ENCODE measurements at places on chromosomes 7 and 10.
A peak's percentile ranks its signal among the peaks of the same experiment; 100 is the strongest.

DNA sequence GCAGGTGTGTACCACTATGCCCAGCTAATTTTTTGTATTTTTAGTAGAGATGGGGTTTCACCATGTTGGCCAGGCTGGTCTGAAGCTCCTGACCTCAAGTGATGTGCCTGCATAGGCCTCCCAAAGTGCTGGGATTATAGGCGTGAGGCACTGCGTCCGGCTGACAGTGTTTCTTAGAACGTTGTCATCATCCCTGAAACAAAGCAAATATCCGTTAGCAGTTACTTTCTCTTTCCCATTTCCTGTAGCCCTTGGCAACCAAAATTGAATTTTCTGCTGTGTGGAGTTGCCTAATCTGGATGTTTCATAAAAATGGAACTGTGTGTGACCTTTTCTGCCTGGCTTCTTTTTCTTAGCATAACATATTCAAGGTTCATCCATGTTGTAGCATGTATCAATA lies 22.4 kb downstream of the ZNF33A start:
- DNase-seq, result no peak

- no peak for DNase-seq
These were observed 80.8 kb downstream of the UPF2 start for GRCh38 chr10:11961771-11962170.

DNA sequence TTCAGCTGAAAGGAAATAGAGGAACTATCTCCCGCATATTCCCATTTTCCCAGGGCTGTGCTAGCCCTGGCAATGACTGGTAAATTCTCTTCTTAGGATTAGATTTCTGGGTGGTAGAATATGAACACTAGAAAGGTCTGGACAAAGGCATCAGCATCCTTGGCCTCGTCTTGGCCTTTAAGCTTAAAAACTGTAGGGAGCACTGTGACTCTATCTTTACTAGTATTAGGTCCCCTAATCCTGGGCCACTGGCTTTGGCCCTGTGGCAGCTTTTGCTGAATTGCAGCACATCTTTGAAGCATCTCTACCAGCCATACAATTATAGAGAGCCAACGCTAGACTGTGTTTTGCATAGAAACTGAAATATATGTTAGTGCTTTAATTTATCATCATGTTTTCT lies 41.5 kb upstream of the EBLN1 start:
- no peak for DNase-seq

GRCh38 chr10:22713853-22714478 lies 412 bp downstream of the PIP4K2A start:
- peak; percentile 60 for DNase-seq

DNA sequence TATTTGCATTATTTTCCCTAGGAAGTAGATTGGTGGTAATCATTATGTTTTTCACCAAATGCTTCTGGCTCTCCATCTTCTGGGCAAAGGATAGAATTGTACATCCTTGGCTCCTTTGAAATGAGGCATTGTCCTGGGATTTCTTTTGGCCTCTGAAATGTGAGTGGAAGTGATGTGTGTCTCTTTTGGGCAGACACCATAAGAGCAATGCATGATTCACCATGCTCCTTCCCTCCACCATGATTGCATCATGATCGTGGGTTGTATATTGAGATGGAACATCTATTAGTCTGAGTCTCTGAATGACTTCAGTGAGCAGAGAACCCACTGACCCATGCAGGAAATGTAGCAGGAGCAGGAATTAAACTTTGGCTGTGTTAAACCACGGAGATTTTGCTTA lies 49.2 kb downstream of the ADRA2A start:
- no peak for DNase-seq

DNA sequence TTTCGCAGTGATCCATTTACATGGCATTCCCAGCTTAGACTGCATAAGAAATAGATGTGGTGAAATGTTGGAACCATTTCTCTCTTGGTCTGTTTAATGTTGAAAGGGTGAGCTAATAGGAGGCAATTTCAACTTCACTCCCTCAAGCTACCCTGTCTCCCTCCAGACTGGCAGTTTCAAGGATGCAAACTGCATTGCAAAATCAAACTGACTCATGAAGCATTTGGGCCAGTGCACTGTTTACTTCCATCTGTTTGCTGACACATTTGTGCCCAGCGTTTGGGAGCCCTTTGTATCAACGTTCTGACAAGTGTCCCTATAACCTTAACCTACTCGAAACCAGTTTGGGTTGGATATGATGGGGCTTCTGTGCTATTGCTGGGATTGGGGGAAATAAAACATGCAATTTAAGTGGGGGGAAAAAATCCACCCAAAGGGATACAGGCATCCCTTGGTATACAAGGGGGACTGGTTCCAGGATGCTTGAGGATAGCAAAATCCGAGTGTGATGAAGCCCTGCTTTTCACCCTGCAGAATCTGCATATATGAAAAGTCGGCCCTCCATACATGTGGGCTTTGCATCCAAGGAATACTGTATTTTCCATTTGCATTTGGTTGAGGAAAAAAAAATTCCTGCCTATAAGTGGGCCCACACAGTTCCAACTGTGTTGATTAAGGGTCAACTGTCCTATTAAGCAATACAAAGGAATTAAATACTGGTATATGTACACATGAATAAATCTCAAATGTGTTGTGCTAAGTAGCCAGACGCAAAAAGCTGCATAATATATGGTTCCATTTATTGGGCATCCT lies 15.6 kb downstream of the RHEB start:
- no peak for DNase-seq

- no peak for DNase-seq
These were observed 8.7 kb upstream of the ESYT2 start for GRCh38 chr7:158837790-158838637.

- DNase-seq, result no peak
These were observed 154.0 kb downstream of the PLXDC2 start for GRCh38 chr10:19970256-19970655.

DNA sequence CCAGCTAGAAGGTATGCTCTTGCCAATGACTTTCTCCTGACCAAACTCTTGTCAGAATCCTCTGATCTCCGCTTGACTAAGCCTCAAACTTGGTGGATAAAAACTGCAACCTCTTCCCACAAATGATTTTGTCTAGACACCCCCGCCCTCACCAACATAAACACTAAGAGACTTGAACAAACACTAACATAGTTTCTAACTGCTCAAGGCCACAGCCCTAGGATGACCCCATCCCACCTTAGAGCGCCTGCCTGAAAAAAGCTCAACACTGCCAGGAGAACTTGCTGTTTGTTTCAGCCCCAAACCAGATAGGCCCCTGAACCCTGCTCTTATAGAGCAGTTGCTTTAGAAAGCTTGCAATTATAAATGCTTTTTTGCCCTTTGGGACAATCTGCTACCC lies 71.8 kb downstream of the LRRN3 start:
- DNase-seq, result no peak

DNA sequence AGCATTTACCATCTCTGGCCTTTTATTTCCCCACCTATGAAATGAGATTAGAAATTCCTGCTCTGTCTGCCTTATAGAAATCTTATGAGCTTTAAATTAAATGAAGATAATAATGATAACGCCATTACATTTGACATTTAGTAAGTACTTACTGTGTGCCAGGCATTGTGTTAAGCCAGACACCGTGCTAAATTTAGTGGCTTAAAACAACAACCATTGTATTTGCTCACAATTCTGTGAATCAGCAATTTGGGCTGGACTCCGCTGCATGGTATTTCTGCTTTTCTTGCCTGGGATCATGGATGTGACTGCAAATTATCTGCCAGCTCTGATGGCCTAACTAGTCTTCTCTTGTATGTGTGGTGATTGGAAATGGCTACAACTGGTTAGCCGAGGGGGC lies 56.4 kb upstream of the CCDC6 start:
- no peak for DNase-seq

- DNase-seq, result no peak
These were observed 149.2 kb downstream of the XPNPEP1 start for GRCh38 chr10:109774121-109774440.

DNA sequence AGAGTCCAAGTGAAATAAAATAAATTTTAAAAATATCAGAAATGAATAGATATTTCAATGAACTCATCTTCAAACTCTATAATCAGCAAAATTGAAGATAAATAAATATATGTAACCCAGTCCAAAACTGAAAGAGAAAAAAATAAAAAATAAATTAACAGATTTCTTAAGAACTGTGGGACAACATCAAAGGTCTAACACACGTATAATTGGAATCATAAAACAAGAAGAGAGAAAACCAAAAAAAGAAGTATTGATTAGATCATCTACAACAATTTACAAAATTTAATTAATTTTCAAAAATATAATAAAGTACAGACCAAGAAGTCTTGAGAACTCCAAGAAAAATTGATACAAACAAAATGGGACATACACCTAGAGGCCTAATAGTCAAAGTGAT lies 625.8 kb upstream of the SORCS1 start:
- DNase-seq, result no peak

DNA sequence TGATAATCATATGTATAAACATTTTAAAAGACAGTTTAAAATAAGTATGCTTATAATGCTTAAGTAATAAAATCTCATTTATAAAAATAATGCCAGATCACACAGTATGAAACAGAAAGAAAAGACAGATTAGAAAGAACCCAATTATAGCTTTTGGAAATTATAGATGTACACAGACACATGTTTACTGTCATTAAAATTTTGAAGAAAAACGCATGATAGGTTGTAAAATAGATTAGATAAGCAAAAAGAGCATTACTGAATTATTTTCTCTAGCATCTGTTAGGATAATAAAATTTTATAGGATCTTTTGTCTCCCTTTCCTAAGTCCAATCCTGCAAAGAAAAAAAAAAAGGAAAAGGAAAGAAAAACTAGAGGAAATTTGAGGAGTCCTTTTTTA lies 1107.3 kb upstream of the LRRN3 start:
- DNase-seq, result no peak

DNA sequence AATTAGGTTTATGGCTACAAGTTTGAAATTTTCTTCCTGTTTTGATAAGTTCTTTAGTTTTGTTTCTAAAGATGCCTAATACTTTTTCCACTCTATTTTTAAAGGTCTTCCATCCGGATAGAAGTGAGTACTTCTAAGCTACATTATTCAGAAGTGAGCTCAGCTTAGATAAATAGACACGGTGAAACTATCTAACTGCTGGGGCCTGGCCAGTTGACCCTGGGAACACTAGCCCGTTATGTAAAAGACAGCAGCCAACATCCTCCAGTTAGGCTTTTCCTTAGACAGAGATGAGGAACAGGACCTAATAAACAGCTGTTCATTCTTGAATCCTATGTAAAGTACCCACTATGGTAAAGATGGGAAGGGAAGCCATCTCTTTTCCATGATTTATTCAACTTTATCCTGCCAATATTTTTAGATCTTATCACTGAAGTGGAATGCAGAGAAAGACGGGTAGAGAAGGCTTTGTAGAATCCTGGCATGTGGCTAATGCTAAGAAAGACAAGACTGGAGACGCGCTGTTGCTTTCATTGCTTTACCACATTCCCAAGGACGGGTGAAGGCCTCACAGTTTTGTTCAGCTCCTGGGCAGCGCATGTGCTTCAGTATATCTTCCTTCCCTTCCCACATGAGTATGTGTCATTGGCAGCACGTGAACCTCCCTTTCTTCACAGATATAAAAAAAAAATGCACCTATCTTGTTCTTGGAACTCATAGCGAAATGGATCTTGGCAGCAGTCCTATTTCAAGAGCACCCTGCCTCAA lies 340.0 kb upstream of the MEOX2 start:
- DNase-seq, result no peak

- DNase-seq, result peak; percentile 39
These were observed at the start of gene SGCE for GRCh38 chr7:94655848-94656657. Gene SGCE (minus strand): TSS chr7:94656133. CDS start chr7:94656098, 35 bp downstream.

DNA sequence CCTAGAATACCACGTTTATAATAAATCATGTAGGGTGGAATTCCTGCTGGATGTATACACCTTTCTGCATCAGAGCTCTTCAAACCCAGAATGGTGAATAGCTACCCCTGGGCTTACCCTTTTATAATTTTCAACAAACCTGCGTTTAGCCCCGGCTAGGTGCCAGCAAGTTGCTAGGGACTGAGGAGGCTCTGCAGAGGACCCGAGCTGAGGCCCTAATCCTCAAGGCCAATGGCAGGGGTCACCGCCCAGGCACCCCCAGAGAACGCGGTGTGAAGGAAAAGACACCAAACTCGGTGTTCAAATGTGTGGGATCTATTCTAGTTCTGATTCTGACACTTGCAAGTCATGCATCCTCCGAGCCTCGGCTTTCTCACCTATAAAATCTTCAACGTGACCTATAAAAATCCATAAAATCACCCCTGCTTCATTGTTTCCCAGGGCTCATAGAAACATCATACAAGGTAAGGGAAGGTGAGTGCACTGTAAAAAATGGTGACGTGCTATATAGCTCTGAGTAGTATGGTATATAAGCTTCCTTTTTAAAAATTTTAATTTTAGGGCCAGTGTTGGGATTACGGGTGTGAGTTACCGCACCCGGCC lies 2.5 kb upstream of the ANXA11 start:
- no peak for DNase-seq

GRCh38 chr7:24995466-24995865 lies 15.5 kb upstream of the OSBPL3 start:
- no peak for DNase-seq

DNA sequence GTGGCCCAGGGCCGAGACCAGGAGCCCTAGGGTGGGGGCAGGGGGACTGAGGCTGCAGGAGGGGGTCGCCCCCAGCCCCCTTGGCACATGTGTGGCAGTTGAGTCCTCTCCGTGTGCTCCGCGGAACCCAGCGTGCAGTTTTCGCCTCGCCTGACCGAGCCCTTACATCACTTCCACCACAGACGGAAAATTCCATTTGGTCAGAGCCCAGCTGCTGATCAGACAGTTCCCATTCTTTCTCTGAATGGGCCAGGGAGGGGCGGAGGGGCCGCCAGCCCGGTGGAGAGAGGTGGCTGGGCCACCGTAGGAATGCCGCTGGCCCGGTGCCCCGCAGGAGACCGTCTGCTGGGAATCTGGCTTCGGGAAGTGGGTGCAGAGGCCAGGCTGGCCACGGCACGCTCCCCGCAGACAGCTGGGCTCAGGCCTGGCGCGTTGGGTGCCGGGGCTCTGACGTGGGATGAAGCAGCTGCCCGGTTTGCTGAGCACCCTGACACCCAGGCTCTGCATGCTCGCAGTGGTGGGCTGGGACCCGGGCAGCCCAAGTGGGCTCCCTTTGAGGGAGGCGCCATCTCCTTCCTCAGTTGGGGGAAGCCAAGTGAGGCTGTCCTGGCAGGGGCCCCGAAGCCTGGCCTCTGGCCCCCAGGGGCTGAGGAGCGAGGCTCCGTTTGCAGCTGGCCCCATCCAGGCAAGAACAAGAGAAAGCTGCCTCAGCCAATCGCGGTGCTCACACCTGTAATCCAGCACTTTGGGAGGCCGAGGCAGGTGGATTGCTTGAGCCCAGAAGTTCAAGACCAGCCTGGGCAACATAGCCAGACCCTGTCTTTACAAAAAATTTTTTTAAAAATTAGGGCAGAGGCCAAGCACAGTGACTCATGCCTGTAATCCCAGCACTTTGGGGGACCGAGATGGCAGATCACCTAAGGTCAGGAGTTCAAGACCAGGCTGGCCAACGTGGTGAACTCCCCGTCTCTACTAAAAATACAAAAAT lies 9.9 kb downstream of the TTYH3 start:
- no peak for DNase-seq

GRCh38 chr10:104445359-104445758 lies 91.7 kb downstream of the CFAP58 start:
- DNase-seq, result no peak
